ENCODE measurements at places on chromosomes 7 and 10.

DNA sequence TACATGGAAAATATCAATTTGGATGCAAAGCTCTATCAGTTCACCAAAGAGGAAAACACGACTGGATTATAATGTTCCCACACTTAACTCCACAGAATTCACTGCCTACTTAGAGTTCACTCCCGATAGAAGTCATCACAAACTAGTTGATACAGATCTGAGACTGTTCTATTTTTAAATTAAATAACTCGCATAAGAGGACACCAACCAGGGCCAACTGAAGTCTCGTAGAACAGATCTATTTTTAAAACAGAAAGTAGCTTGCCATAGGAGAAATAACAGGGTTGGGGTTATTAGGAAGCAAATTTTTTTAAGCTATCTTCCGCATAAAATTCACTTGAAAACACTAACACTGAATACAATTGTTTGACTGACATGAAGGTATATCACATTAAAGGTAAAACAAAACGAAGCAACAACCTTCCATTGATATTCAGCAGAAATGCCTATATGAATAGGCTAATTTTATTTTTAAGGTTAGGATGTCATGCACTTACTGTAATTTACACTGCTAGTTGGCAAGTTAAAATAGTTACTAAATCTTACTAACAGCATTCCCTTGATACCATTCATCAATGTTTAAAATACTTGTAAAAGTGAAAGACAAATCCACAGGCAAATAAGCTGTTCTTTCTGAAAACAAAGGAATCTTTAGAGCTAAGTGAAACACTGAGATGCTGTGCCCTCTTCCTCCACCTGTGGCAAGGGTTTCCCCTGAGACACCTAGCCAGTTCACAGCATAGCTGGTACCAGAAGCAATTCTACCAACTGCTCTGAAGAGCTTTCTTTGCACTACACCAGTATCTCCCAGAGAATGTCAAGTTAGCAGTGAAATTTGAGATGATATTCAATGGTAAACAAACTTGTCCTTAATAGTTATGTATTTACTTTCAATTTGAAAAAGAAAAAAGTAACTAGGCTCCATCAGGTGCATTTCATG is 186.7 kb upstream of the ANK3 start:
- DNase-seq: no peak

DNA sequence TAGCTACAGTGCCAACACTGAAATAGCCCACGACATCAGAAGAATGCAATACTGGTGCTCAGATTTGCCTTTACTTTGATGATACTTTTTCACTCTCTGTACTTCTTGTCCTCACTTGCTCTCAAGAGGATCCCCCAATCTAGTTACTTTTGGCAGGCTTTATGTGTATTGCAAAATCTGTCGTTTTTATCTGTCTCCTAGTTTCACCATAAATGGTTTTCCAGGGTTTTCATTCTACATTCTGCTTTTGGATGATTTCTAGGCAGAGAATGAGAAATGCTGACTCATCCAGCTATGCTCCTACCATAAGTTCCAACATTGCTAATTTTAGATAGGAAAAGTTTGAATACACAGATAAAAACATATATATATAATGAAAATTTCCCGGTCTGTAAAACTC is 659.5 kb upstream of the NRG3 start:
- DNase-seq: no peak

GRCh38 chr10:57663401-57663800 is 604.3 kb downstream of the IPMK start:
- no peak for DNase-seq

DNA sequence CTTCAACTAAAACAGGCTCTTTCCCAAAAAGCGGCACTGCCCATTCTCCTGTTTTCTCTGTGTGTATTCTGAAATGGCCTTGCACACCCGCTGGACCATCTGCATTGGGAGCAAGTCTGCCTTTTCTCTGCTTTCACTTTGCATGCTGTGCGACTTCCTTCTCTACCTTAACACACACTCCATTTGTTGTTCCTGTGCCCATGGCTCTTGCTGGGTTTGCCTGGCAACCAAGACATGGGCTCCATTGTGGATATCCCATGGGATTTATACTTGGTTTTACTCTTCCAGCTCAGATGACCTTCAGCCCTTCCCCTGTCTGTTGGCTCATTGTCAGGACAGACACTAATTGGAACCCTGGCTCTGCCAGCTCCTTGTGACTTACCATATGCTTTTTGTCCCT is 465.3 kb downstream of the REEP3 start:
- DNase-seq: no peak

- DNase-seq: no peak
Measured at GRCh38 chr10:87608756-87609155, 50.9 kb upstream of the PAPSS2 start.

- no peak for DNase-seq
Measured at GRCh38 chr7:91519241-91520158, 255.3 kb downstream of the FZD1 start.

DNA sequence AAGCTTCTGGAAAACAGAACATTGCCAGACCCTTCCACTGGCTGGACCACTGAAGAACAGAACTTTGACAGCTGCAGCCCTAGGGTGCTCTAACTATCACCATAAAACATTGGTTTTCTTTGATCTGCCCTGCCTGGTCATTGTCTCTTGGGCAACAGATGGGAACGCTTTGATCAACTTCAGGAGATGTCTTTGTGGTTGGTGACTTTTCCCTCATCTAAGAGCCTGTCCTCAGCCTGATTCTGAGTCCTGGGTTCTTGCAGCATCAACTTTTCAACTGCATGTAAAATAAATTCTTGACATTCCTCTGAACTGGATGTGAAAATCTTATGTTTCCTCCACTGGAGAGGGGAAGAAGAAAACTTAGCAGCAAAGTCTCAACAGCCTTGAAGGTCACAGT is 53.1 kb upstream of the ZNRF2 start:
- no peak for DNase-seq

- no peak for DNase-seq
Measured at GRCh38 chr7:2785071-2785500, 59.0 kb downstream of the GNA12 start.

GRCh38 chr7:99292127-99292526 is 19.5 kb downstream of the MYH16 start:
- no peak for DNase-seq

GRCh38 chr10:60182691-60183090 is 207.0 kb downstream of the ANK3 start:
- no peak for DNase-seq

DNA sequence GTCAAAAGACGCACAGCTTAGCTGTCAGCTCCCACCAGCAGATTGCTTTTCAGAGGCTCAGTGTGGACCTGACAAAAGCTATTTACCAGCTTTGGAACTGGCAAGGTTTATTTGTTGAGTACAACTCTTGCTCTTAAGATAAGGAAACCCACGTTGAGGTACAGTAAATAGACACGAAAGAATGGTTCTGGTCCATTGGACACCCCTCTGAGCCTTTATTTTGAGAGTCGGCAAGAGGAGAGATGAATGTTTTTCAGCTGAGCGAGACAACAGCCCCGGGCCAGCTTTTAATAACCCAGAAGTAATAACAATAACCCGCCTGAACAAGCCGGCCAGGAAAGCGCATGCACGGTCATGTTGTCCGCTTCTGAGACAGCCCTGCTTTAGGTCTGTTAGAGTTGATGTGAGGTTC is 49.0 kb downstream of the WNT2 start:
- DNase-seq: peak; percentile 1

- peak; percentile 47 for DNase-seq
Measured at GRCh38 chr10:63700631-63701156, 179.5 kb downstream of the REEP3 start.

GRCh38 chr7:155466814-155467733 is 9.1 kb downstream of the EN2 start:
- peak; percentile 62 for DNase-seq

DNA sequence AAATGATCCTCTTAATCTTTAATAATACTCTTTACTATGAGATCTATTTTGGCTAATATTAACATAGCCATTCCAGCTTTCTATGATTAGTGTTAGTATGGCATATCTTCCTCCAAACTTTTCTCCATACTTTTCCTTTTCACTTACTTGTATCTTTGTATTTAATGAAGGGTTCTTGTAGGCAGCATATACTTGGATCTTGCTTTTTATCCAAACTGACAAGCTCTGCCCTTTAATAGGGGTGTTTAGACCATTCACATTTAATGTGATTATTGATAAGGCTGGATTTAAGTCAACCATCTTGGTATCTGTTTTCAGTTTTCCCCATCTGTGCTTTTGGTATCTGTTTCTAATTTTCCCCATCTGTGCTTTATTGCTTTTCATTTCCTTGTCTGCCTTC is 59.7 kb upstream of the ATP6V0A4 start:
- DNase-seq: no peak

DNA sequence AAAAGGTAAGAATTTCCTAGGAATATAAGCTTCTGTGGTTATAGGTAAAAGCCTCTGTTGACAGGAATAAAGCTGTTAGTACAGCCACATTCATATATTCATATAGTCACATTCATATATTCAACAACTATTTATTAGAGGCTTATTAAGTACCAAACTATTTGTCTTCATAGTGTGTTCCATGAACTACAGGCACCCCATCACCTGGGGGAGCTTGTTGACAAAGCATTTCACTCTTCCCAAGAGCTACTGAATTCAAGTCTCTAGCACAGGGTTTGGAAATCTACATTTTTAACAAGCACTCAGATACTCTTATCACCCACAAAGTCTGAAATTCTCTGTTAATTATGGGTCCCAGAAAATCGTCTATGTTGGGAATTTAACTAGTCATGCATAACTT is 110.6 kb downstream of the RNLS start:
- no peak for DNase-seq

DNA sequence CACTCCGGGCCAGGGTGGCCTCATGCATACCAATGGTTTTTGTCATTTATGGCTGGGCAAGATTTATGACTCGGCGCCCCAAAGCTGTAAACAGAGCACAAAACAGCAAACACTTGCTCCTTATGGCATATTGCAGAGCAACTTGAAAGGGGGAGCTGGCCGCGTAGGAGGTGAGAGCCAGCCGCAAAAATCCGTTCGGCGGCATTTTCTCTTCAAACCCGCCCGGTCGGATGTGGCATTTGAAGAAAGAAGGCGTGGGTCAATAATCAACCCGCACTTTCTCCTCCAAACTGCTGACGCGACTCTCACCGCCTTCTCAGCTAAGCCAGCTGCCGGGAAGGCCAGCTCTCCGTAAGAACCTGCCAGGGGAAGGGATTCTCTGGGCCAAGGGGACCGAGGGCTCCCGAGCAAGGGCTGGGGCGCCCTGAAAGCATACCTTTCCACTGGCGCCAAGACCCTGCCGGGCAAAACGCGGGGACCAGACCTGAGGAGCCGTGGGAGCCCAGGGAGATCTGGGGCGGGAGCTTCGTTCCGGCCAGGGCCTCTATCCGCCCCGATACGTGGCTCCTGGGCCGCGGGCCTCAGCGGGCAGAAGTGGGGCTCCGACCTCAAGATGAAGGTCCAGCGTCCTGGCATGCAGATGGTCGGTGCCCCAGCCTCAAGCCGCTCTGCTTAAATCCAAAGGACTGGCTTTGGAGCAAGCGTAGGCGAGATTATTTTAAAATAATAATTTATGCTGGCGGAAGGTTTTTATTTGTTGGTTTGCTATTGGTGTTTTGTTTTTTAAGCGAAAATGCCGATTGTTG is 12.9 kb upstream of the HOXA2 start:
- no peak for DNase-seq

- DNase-seq: no peak
Measured at GRCh38 chr7:140745266-140746058, 49.0 kb downstream of the NDUFB2 start.

GRCh38 chr7:134368851-134369544 is 52.3 kb upstream of the SLC35B4 start:
- no peak for DNase-seq

Measured in COR-L47 (cell line).